ENCODE measurements at places on chromosomes 16 and 17.
A peak's percentile ranks its signal among the peaks of the same experiment; 100 is the strongest.

DNA sequence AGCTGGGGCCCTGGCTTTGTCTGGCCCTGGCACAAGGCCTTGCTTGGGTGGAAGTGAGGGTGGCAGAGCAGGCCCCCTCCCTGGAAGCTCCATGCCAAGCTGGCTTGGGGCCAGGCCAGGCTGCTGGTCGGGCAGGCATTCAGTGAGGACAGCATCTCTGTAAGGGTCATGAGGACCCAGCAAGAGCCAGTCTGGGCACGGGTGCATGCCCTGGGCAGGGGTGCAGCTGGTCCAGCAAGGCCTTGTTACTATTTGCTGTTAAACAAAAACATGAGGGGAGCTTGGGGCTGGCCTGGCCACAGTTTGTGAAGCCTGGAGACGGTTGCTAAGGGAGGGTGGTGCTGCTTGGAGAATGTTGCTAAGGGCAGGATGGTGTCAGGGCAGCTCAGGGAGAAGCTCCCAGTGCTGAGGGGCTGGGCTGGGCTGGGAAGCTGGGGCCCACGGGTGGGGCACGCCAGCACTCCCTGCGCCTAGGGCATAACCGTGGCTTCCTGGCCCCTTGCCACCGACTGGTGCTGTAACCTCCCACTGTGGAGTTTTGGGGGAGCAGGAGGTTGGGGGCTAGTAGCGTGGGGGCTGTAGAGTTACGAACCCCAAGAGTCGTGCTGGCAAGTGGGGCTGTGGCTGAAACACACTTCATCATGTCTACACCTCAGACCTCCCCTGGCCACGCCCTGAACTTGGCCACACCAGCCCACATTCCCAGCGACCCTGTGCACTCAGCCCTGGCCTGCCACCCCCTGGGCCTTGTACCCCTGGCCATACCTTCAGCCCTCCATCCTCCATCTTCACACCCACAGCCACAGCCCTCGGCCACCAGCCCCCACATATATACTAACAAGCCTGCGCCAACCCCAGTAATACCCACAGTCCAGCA lies 1.6 kb downstream of the TPPP3 start:
- DNase-seq: no peak

- no peak for DNase-seq
Measured at GRCh38 chr16:77786186-77786847, 2.0 kb upstream of the VAT1L start.

- DNase-seq: peak; percentile 26
Measured at GRCh38 chr16:85286951-85287814, 174.9 kb upstream of the CIBAR2 start.

GRCh38 chr16:30570636-30571444 lies 674 bp downstream of the ZNF688 start:
- DNase-seq: no peak

GRCh38 chr16:16016388-16016964 lies 67.1 kb downstream of the ABCC1 start:
- DNase-seq: no peak

DNA sequence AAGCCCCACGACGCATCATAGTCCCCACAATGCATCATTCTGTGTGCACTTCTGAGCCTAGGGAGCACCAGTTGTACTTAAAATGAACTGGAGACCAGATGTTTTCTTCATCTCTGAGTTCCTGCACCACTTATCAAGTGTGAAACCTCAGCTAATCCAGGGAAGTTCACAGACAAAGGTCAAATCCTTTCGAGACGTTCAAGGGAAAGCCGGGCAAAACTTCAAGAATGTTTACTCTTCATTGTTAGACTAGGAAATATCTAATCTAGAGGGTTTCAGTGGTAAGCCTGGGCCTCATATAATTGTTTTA lies 4.6 kb upstream of the PMP22 start:
- DNase-seq: no peak

DNA sequence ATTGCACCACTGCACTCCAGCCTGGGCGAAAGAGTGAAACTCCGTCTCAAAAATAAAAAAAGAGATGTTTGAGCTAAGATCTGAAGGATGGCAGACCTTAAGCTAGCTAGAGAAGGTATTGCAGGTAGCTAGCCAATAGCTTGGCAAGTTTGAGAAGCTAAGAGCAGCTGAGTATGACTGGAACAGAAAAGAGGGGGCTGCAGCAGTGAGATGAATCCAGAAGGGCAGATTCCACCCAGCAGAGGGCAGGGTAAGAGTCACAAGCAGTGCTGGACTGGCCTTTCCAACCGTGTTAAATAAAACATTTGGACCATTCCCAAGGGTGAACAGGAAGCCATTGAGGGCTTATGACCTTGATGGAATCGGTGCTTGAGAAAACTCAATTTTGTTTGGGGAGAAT lies 5.7 kb upstream of the PHAF1 start:
- no peak for DNase-seq

- DNase-seq: no peak
Measured at GRCh38 chr17:65297384-65297783, 160.2 kb downstream of the RGS9 start.
